ENCODE measurements at places on chromosomes 2 and 18. TPM values are rescaled to one million over a fixed set of nuclear protein-coding genes. Genes with fewer than 3 reads are reported as not detected.

GRCh38 chr18:36200354-36200771 lies 13.1 kb downstream of the MOCOS start:
- no peak for DNase-seq

DNA sequence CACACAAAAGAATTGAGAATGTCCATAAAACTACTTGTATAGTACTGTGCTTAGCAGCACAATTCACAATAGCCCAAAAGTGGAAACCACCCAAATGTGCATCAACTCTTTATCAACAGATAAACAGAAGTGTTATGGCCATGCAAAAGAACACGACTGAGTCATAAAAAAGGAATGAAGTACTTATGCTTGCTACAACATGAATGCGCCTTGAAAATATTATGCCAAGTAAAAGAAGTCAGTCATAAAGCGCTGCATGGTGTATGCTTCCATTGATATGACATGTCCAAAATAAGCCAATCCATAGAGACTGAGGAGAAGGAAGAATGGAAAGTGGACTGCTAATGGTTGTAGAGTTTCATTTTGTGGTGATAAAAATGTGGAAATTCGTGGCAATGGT lies 12.1 kb upstream of the MAP2 start:
- no peak for DNase-seq

DNA sequence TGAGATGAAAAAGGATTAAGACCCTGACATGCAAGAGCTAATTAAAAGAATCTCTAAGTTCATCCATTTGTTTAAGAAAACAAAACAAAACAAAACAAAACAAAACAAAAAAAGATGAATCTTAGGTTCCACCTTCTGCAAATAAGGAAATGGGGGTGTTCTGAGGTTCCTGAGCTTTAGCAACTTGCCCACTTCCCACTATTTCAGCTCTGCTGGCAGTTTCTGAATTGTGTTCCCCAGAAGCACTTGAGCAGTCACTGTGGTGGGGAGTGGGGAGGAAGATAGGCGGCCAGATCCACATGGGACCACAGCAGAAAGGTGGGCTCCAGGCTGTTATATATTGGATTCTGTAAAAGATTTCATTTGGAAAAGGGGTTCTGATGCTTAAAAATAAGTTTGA lies 20.3 kb downstream of the INO80C start:
- no peak for DNase-seq

DNA sequence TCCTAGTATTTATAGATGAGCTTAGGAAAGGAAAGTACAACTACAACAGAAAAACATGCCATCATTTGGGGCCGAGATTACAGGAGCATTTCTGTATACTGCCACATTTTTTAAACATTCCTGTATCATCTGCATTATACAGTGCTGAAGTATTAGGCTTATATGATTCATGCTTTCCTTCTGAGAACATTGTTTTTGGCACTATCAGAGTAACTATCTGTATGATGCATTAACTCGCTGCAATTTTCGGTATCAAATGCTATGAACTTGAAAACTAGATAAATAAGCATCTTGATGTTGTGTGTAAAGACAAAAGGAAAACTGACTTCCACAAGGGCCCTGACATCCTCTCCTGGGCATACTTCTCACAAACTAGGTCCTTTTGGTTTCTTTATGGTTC lies 102.0 kb downstream of the RIT2 start:
- DNase-seq, result no peak

- peak; percentile 30 for DNase-seq
Measured at GRCh38 chr2:222861411-222862105, 722 bp downstream of the ACSL3 start.

DNA sequence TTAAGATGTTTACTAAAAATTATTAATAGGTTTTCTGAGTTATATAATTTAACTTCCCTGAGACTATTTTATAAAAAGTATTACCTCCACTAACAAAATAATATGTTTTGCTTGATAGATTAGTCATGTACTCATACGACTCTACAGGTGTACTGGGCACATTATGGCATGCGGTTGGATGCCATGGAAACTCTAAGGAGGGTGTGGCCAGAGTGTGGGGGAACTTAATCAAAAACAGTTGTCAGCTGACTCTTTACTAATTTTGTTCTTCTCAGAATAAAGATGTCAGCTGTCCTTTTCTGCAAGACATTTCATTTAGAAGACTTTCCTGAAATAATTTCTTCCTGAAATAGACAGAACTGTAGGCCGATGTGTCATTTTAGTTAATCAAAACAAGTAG lies 228.3 kb upstream of the SIX3 start:
- no peak for DNase-seq

DNA sequence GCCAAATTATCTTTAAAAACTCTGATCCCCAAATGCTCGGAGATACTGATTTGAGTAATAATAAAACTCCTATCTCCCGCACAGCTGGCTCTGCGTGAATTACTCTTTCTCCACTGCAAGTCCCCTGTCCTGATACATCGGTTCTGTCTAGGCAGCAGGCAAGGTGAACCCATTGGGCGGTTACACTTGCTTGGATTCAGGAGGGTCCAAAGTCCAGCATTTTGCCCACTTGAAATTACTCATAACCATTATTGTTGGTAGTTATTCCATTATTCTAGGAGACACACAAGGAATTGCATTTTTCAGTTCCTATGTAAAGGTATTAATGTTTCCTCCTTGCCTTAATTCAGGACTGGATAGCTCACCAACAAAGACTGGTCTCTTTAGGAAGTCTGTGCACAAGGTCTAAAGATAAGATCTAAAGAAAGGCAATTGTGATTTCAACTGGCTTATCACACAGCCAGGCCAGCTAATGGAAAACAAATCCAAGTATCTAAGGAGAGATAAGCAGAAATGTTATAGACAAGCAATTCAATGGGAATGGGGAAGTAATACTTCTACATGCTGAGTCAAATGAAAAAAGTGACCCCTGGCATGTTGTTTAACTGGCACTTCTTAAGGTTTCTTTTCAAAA lies 23.2 kb upstream of the NPC1 start:
- no peak for DNase-seq

DNA sequence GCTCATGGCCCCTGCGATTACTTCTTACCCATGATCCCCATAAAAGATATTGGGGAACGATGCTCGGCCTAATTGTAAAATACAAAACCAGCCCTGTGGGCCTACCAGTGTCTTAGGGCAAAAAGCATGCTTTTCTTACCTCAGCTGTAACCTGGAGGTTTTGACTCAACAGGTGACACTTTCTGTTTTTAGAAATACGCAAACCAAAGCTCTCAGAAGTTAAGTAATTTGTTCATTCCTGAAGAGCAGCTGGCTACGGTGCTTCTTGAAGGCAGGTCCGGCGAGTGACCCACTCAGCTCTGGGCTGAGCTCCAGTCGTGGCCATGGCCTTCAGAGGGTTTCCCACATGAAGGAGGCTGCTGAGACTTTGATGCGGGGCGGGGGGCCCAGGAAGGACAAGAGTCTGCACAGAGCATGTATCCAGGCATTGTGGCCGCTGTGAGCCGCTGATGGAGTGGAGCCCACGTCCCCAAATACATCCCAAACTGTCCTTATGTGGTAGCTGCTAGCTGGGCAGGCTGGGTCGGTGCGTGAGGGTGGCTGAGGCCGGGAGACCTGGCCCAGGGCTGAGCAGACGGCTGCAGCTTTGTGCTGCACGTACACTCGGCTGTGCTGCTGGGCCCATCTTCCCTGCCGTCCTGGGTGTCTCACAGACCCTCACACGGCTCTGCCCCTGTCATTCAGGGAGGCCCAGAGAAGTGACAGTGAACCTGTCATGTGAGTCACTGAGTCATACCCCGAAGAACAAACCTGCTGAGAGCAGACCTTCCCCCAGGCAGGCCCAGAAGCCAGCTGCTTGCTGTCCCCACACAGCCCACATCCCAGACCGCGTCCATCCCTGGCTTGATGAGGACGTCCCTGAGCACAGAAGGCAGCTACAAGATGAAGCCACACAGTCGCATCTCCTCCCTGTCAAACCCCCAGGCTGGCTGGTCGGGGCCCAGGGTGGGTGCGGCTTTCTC lies 34.1 kb downstream of the ITGB1BP1 start:
- DNase-seq, result no peak

GRCh38 chr18:78831603-78832002 lies 148.0 kb upstream of the SALL3 start:
- no peak for DNase-seq

GRCh38 chr18:35710581-35710980 lies 129.0 kb downstream of the GALNT1 start:
- DNase-seq, result no peak

DNA sequence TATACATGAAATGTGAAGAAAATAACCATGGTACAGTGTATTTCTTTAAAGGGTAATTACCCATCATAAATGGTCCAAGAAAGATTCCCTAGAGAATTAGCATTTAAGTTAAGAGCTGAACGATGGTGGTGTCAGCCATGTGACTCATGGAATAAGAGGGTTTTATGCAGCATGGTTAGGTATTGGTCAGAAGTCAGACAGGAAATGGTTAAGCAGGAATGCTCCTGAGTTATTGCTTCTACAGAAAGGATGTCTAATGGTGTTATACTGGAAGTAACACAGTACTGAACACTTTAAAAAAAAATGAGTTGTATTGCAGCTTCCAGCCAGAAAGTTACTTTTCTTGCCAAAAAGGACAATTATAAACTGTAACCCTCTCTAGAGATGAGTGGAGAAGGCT lies 72.7 kb upstream of the UBE2E3 start:
- no peak for DNase-seq

GRCh38 chr2:190930411-190930810 lies 49.8 kb downstream of the GLS start:
- no peak for DNase-seq

DNA sequence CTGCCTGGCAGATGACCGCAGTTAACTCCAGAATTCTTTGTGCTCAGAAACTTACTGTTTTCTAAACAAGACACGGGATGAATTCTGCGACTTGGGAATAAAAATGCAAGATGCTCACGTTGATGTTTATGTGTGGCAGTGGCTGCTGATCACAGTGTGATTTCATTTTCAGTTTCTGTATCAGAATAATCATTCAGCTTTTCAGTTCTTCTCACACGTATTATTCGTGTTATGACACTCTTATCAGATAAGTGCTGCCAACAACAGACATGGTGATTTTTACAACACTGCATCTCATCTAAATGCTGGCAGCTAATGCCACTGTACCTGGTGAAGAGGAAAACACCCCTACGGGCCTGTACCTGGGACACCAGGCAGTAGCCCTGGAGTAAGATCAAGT lies 272.9 kb upstream of the REV1 start:
- no peak for DNase-seq

GRCh38 chr2:76998704-76999103 lies 523.5 kb downstream of the LRRTM4 start:
- no peak for DNase-seq

GRCh38 chr18:46148810-46149209 lies 44.6 kb downstream of the HAUS1 start:
- peak; percentile 76 for DNase-seq

DNA sequence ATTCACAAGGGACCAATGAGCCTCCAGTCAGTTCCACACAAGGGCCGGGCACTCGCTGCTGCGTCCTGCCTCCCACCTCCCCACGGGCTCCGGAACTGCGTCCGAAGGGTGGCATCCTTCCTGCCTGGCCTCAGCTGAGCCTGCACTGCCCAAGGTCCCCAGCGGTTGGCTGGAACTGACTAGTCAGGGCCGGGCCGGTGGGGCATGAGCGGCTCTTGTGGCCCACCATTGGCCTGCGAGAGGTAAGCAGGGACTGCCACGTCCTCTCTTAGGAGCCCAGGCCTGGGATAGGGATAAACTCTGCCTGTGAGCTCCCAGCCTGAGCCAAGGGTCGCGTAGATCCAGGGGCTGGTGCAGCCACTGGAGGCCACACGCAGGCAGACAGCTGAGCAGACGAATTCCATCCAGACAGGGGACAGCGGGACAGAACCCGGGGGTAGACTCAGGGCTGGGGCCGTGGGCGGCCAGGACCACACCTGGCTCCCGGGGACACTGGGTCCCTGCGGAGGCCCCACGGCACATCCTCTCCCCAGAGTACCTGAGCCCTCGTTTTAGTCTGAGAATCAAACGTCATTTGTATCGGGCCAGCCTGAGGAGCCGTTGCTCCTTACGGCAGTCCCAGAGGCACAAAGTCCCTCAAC lies 148.4 kb downstream of the ZNF516 start:
- no peak for DNase-seq

GRCh38 chr2:46695283-46695682 lies 215.9 kb downstream of the TMEM247 start:
- DNase-seq, result no peak

GRCh38 chr2:112194028-112194427 lies 55.8 kb downstream of the FBLN7 start:
- no peak for DNase-seq

GRCh38 chr2:41772697-41773096 lies 275.1 kb upstream of the PKDCC start:
- DNase-seq, result no peak

DNA sequence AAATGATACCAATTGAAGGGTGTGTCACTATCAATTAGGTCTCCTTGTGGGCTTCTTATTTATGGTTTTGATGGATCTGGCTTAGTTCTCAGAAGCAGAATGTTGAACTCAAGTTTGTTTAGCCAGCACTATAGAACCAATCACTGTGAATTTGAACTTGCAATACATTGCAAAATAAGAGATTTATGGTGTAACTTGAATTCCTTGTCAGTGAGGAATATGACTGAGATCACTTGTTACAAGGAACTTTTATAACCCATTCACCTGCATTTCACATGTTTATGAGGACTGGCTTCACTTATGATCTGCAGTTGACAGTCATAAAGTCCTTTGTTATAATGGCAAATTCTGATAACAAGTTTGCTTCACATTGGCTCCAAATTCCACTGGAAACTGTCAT lies 9.8 kb downstream of the GATA6 start:
- DNase-seq, result no peak

- DNase-seq, result no peak
Measured at GRCh38 chr2:53442783-53443182, 324.8 kb upstream of the CHAC2 start.

GRCh38 chr2:238239543-238239862 lies 335 bp downstream of the HES6 start:
- DNase-seq, result no peak

GRCh38 chr2:225486236-225486635 lies 86.7 kb downstream of the NYAP2 start:
- DNase-seq, result no peak

DNA sequence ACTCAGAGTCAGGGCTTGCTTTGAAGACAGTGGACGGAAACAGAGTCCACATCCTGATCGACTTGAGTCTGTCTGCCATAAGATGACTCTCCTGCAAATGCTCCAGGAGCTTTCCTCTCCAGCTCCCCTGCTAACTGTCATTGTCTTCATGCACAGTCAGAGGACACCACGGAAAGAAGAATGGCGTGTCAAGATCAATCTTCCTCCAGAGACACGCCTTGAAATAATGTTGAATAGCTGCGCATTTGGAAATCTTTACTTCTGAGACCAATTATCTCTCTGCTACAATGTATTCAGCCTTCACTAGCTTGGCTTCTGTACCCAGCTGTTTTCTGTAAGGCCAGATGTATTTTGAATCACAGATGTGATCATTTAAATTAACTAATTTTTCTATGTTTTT lies 457.2 kb downstream of the CDH2 start:
- no peak for DNase-seq

- no peak for DNase-seq
Measured at GRCh38 chr2:239250216-239251081, 150.4 kb downstream of the HDAC4 start.

The AQP12B gene
- total RNA-seq, result not detected

The LCT gene
- total RNA-seq, result not detected

The C1QL2 gene
- total RNA-seq, result not detected

The DSG4 gene
- not detected for total RNA-seq

The ABCB11 gene
- not detected for total RNA-seq

The SLC9A4 gene
- total RNA-seq, result not detected

The CNGA3 gene
- not detected for total RNA-seq

The TMEM127 gene
- total RNA-seq, result 24.3 TPM

The LYPD6B gene
- 35.7 TPM for total RNA-seq

The IL36RN gene
- total RNA-seq, result not detected

The DNAH6 gene
- total RNA-seq, result 1.1 TPM

The DLX1 gene
- 4.9 TPM for total RNA-seq

The CENPO gene
- 44.3 TPM for total RNA-seq

Data from SJSA1 (cell line).